CD4-positive, alpha-beta T cell (primary cell): ENCODE measurements at places on chromosomes 12 and 14. TPM values are rescaled to one million over a fixed set of nuclear protein-coding genes. Genes with fewer than 3 reads are reported as not detected.

Gene MYH6
- total RNA-seq, result not detected

DNA sequence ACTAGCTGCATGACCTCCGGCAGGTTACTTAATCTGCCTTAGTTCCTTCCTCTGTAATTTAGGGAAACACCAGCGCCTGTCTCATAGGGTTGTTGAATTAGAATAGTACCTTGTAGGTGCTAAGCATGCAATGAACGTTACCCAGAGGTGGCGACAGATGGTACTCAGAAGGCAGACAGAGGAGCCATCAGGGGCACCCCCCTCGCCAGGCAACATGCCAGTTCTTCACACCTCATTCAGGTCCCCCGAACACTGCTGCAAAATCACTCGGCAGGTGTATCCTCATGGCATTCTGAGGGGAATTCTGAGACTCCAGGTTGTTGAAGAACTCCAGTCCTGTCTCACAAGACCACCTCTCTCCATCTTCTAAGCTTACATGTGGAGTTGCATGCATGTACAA is 10.1 kb downstream of the ISM2 start:
- no peaks in the 10 kb centered on the region for H3K36me3 ChIP-seq
- no peaks in the 10 kb centered on the region for H3K27me3 ChIP-seq
- H3K4me1 ChIP-seq, result no peaks in the 10 kb centered on the region
- no peak overlapping the region for H3K4me3 ChIP-seq

DNA sequence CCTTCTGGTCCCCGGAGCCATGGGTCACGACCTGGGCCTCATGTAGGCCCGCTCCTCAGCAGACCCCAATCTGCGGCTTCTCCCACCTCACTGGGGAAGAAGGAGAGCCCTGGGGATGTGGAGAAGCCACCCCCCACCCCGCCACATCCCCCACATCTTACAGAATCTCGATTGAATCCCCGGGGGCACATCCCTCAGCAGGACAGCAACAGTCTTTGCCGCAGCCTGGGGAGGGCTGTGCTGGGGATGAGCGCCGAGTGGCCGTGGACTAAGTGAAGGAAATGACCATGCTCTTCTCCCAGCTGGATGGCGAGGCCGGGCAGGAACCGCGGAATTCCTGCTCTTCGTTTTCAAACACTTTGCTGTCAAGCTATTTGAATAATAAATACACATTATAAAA is 169.0 kb upstream of the RTL1 start:
- H3K4me3 ChIP-seq, result no peak overlapping the region
- H3K4me1 ChIP-seq, result no peaks in the 10 kb centered on the region
- H3K27me3 ChIP-seq, result peaks cover 31% of the 10 kb centered on the region
- H3K36me3 ChIP-seq, result no peaks in the 10 kb centered on the region

DNA sequence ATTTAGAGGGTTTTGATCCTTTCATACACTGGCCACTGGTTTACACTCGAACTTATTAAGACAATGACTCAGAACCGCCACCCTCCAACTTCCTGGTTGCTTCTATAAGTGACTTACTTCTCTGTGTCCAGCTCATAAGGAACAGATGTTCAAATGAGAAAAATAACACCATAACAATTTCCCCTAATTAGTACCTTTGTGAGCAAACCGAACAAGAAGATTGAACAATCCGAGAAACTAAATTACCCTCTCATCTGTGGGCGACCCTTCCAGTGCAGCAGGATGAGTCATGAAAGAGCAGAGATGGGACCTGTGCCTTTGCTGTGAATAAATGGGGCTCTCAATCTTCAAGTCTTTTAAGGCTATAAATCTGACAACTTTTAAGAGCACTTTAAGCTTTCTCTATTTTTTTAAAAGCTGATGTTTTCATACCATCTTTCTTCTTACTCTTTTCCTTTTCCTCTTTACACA is 146.8 kb upstream of the RASSF8 start:
- no peak overlapping the region for H3K4me3 ChIP-seq
- DNase-seq, result no peak
- no peaks in the 10 kb centered on the region for H3K36me3 ChIP-seq
- no peaks in the 10 kb centered on the region for H3K4me1 ChIP-seq

GRCh38 chr12:50089730-50090129 is 4.6 kb downstream of the SMARCD1 start:
- peaks cover 13% of the 10 kb centered on the region for H3K4me1 ChIP-seq
- H3K4me3 ChIP-seq, result no peak overlapping the region
- H3K36me3 ChIP-seq, result peaks cover 75% of the 10 kb centered on the region
- DNase-seq, result no peak
- no peaks in the 10 kb centered on the region for H3K27me3 ChIP-seq

DNA sequence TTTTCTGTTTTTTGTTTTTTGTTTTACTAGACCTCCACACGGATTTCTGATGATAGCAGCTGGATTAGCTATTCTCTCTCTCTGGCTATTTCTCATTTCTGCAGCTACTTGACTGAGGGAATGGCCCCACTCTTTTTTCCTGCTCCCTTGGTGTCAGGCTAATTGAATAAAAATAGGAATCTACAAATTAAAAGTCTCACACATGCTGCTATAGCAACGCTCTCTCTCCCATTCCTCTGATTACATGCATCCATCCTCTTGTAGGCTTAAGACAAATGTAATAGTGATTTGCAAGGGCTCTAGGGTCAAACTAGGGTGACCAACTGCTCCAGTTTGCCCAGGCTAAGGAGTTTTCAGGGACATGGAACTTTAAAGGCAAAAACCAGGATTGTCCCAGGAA is 221.8 kb downstream of the PHLDA1 start:
- no peaks in the 10 kb centered on the region for H3K27me3 ChIP-seq
- no peaks in the 10 kb centered on the region for H3K36me3 ChIP-seq
- no peak for DNase-seq
- peaks cover 6% of the 10 kb centered on the region for H3K4me1 ChIP-seq
- no peak overlapping the region for H3K27ac ChIP-seq

GRCh38 chr12:59937148-59937547 is 341.3 kb downstream of the SLC16A7 start:
- H3K4me1 ChIP-seq, result no peaks in the 10 kb centered on the region
- DNase-seq, result no peak
- H3K36me3 ChIP-seq, result no peaks in the 10 kb centered on the region
